ENCODE measurements at places on chromosomes 11 and 22.

- DNase-seq, result no peak
Measured at GRCh38 chr22:23845265-23846080, 6.7 kb upstream of the DERL3 start.

- DNase-seq, result no peak
Measured at GRCh38 chr22:36563898-36564297, 34.9 kb upstream of the EIF3D start.

- DNase-seq, result no peak
Measured at GRCh38 chr11:45768486-45768885, 36.5 kb upstream of the SLC35C1 start.

GRCh38 chr11:61162092-61162941 lies 1.1 kb upstream of the VPS37C start:
- no peak for DNase-seq

DNA sequence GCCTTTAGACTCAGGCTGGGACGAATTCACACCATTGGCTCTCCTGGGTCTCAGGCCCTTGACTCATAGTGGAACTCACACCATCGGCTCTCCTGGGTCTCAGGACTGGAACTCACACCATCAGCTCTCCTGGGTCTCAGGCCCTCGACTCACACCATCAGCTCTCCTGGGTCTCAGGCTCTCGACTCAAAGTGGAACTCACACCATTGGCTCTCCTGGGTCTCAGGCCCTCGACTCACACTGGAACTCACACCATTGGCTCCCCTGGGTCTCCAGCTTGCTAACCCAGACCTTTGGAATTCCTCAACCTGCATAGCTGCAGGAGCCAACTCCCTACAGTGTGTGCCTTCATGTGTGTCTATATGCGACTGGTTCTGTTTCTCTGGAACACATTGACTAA lies 56.7 kb downstream of the SHISAL1 start:
- DNase-seq, result no peak

All from activated CD4-positive, CD25-positive, alpha-beta regulatory T cell (primary cell).